Activated CD4-positive, CD25-positive, alpha-beta regulatory T cell (primary cell): ENCODE measurements at places on chromosomes 5 and 9.

- DNase-seq: no peak
These were observed 363.4 kb upstream of the SLC30A5 start for GRCh38 chr5:68730220-68730978.

GRCh38 chr5:53027913-53028312, 38.8 kb downstream of the ITGA2 start:
- DNase-seq: no peak

DNA sequence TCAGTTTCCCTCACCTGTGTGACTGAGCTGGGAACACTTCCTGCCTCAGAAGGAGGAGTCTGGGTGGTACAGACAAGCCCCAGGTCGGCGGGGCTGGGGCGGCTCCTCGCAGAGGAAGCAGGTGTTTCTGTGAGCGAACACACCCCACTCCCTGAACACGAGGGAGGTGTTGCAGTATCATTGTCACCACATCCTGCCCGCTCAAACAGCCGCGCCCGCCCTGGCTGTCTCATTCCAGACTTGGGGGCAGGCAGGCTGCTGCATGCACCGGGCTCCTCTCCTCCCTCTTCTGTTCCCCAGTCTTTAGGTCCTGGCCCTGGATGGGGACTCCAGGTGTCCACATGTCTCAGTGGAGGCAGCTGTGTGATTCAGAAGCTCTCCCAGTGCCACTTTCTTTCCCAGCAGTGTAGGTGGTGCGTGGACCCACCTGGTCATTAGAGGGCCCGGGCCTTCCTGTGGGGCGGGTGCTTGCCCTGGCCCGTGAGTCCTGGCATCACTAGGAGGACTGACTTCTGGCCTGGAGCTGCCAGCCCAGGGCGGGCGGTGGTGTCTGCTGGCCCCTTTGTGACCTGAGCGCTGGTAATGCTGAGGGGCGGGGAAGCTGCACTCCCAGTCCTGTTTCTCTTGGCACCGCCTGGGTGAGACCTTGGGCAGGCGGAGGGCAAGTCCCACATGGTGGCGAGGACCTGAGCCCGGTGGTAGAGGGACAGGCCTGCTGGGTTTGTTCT, 18.3 kb upstream of the PHYHD1 start:
- peak; percentile 72 for DNase-seq

GRCh38 chr5:159877894-159878448, 38.3 kb upstream of the ADRA1B start:
- DNase-seq: no peak

DNA sequence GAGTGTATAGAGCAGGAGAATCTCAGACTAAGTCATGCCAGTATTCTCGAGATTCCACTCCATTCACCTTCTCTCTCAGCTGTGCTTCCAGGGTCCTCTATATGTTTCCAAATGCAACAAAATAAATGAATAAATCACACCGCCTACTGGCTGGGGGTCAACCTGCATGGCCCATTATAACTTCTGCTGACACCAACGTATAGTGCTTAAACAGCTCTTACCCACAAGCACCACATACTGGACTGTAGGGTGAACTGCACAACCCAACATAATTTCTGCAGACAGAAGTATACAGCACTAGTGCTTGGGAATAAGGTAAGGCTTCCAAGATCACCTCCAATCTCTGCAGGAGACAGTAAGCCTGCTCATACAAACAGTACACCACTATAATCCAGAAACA, 33.1 kb upstream of the HTR4 start:
- DNase-seq: no peak

DNA sequence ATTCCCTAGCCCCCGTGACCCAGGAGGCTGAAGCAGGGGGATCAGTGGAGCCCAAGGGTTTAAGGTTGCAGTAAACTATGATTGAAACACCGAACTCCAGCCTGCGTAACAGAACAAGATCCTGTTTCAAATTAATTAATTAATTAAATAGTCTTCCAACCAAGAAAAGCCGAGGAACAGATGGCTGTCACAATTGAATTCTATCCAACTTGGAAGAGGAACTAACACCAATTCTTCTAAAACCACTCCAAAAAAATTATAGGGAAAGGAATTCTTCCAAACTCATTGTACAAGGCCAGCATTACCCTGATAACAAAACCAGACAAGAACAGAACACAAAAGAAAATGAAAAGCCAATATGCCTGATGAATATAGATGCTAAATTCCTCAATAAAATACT, 43.4 kb upstream of the RGS7BP start:
- DNase-seq: no peak

DNA sequence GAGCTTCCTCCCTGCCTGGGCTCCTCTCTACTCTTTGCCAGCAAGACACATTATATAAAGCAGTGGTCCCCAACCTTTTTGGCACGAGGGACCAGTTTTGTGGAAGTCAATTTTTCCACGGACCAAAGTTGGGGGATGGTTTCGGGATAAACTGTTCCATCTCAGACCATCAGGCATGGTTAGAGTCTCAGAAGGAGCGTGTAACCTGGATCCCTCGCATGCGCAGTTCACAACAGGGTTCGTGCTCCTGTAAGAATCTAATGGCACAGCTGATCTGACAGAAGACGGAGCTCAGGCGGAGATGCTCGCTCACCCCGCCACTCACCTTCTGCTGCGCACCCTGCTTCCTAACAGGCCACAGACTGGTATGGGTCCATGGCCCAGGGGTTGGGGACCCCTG, 142.8 kb downstream of the LIFR start:
- no peak for DNase-seq

- peak; percentile 10 for DNase-seq
These were observed 77.0 kb downstream of the CYFIP2 start for GRCh38 chr5:157342822-157343402.

DNA sequence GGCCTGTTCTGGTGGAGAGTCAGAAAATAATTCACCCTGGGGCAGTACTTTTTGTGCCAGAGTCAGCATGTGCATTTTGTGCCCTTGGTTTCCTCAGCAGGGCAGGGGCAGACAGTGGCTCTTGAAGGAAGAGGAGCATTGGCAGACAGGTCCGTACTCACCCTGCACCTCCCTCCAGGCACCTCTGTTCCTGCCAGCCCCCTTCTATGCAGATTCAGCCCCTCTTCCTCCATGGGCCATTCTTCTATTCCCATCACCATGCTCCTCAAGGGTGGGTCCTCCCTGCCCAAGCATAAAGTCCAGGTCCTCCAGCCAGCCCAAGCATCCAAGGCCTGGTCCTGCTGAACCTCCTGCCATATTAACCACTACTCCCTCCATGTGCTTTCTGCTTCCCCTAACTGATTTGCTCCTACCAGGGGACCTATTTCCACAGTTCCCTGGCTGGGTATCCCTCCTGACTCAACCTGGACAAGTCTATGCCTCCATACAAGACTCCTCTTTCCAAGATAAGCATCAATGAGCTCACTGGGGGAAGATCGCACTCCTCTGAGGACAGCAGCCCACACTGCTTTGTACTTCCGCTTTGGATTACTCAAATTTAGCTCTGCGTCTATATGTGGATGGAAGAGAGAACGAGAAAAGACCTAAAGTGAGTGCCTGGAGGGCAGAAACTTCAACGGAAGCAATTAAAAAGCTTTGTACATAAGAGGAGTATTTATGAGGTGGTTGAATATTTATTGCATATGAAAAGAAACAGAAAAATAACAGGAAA, 9.3 kb upstream of the ACSL6 start:
- DNase-seq: no peak

- no peak for DNase-seq
These were observed 13.6 kb downstream of the TICAM2 start for GRCh38 chr5:115588640-115589039.

DNA sequence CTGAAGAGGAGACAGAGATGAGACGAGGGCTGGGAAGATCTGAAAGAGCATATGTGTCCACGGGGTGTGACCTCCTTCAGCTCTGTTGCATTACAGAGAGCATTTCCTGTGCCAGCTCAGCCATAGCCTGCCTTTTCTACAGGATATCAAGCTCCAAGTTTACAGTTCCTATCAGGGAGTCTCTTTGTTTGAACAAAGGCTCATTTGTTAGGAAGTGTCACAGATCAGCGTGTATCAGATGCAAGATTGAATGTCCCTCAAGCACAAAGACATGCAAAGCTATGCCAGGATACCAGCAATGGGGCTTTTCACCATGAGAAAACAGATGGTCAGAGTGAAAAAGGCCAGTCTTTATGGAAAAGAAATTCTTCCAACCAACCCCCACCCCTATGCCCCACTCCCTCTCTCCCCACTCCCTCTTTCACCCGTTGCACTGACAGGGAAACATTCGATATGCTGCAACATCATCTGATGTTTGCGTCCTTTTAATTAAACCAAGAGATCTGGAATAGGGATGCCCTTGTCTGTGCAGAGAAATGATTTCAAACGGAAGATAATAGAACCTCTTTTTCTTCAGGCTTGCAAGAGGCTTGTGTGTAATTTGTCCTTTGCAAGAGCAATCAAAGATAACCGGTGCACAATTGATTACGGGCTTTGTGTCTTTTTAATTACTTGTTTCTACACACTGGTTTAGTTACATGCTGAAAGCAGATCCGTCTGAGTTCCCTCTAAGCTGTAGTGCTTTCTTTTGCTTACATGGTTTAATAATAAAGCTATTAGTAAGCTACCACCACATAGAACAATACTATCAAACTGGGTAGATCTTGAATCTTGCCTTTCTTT, 263.1 kb upstream of the RGMB start:
- DNase-seq: no peak

GRCh38 chr5:136191304-136192014, 1.5 kb downstream of the SMIM32 start:
- no peak for DNase-seq

DNA sequence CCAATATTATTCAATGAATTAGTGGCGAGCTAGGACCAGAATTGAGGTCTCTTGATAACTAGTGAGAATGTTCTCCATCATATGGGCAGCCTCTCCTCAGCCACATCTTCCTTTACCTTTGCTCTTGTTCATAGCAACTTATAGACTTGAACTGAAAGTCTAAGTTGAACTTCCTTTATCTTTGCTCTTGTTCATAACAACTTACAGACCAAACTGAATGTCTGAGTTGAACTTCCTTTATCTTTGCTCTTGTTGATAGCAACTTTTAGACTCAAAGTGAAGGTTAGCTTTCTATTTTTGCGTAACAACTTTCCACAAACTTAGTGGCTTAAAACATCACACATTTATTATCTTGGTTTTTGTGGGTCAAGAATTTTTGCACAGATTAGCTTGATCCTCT, 146.4 kb upstream of the C9orf72 start:
- no peak for DNase-seq

DNA sequence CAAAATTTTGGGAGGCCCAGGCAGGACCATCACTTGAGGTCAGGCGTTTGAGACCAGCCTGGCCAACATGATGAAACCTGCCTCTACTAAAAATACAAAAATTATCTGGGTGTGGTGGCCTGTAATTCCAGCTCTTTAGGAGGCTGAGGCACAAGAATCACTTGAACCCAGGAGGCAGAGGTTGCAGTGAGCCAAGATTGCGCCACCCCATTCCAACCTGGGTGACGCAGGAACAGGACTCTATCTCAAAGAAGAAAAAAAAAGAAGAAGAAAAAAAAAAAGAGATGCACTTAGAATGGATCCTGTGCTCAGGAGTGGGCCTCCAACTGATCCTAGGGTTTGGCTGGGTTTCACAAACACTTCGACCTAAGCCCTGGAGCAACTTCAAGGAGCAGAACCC, 45.1 kb downstream of the GLDC start:
- no peak for DNase-seq

DNA sequence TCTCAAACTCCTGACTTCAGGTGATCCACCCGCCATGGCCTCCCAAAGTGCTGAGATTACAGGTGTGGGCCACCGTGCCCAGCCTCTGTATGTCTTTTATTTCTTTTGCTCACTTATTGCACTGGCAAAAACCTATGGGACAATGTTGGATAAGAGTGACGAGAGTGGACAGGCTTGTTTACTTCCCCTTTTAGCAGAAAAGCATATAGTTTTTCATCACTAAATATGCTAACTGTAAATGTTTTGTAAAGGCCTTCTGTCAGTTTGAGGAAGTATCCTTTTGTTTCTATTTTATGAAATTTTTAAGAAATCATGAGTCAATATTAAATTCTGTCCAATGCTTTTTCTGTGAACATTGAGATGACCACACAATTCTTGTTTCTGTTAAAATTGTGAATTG, 103.3 kb downstream of the AUH start:
- DNase-seq: no peak

DNA sequence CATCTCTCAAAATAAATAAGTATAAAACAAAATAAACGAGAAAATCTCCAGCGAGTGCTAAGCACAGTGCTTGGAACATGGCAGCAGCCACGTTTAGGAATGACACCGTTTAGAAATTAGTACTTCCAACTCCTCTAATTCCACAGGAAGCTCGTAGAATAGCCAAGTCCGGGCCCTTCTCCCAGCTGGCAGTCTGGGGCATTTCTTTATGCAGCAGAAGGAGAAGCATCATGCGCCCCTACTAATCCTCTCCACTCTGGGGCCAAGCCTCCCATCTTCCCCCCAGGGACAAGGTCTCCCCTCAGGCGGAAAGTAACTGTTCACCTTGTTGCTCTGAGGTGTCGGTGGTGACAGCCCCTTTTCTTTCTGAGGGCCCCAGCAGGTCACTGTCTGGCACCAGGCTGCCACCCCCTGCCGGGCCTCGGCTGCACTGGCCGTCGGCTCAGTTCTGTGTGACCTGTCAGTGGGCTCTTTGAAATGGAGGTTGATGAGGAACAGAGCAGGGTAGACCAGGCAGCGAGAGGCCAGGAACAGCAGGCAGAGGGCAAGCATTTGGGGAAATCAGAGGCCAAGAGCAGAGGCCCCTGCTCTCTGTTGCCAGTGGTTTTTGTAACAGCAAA, 113.5 kb upstream of the WWC1 start:
- no peak for DNase-seq
